ENCODE measurements at places on chromosomes 3 and 15.

DNA sequence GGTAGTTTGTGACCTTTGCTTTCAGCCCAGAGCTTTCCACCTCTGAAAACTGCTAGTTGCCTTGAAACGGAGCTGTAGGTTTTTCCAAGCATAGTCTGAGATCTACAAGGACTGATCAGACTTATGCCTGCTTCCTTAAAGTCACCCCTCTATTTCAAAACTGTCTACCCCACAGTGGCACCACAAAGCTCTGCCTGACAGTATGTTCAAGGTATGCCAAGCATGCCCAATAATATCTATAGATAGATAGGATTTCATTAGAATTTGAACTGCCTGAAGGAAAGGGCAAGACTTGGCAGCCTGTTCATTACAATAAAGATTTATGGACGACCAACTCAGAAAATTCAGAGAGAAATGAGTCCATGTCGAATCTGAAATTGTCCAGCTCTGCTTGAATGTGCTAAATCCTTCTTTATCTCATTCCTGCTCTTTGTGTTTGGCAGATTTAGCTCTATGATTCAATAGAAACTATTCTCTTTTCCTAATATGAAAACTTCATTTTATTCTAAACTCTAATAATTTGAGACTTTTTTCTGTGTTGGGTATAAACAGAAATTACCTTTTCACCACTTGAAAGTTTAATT is 227.6 kb upstream of the TBC1D5 start:
- DNase-seq = no peak

- DNase-seq = no peak
Observed at GRCh38 chr15:53918180-53919079, 59.8 kb upstream of the UNC13C start.

GRCh38 chr3:143716731-143717130 is 131.5 kb downstream of the SLC9A9 start:
- no peak for DNase-seq

DNA sequence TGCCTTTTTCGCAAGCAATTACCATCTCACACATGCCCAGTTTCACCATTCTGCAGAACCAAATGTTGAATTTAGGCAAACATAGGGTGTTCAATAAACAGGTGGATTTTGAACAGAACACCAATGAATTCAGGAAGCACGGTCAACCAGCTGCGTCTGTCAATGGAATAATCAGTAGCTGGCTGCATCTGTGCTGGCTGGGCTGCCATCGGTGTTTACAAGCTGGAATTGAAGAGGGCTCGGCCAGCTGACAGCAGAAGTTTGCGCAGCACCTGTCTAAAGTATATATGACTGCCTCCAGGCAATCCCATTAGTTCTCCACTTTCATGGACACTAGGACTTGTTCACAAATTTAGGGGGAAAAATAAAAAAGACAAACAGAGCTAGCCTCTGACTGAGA is 996.4 kb upstream of the CFAP20DC start:
- no peak for DNase-seq

DNA sequence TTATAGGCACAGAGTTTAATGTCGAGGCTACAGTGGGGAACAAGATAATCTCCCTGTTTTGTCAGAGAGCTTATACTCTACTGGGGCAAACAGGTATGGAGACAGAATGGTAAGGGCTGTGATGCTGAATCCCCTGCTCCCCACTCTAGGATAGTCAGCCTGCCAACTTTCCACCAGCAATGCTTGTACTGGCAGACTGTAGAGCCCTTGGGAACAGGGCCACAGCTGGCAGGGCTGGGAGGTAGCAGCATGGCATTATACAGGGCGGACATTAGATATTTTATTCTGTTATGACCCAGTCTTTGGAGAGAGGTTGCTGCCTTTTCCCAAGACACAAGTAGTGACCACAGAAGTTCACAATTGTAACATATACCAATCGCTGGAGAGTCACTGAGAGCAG is 91.2 kb downstream of the ARRDC4 start:
- DNase-seq = no peak

- no peak for DNase-seq
Observed at GRCh38 chr3:72316501-72317279, 531.6 kb downstream of the SHQ1 start.

DNA sequence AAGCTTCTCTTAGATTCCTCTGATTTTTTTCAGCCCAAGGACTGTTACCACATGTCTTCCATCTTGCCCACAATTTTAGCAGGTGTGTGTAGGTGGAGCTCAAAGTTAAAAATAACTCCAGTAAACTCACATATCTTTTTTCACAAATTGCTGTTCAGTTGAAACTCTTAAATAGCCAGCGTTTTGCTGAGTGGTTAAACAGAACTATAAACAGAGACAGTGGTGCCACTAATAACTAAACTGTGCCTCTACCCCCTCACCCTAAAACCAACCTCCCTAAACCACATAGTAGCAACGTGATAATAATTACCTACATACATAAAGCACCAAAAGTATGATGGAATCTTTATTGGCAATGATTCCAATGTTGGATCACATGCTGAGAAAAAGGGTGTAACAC is 525.1 kb downstream of the PDCD6IP start:
- DNase-seq = no peak

GRCh38 chr3:33581666-33582065 is 136.4 kb downstream of the CLASP2 start:
- DNase-seq = no peak

DNA sequence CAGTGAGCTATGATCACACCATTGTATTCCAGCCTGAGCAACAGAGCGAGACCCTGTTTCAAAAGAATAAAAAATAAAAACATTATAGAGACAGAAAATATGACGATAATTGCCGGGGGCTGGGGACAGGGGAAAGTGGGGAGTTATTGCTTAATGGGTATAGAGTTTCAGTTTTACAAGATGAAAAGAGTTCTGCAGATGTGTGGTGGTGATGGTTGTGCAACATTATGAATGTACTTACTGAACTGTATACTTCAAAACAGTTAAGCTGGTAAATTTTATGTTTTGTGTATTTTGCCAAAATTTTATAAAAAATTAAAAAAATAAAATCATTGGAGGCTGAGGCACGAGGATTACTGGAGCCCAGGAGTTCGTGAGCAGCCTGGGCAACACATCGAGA is 24.8 kb upstream of the ZNF774 start:
- DNase-seq = no peak

GRCh38 chr3:55476515-55476914 is 10.6 kb downstream of the WNT5A start:
- no peak for DNase-seq

DNA sequence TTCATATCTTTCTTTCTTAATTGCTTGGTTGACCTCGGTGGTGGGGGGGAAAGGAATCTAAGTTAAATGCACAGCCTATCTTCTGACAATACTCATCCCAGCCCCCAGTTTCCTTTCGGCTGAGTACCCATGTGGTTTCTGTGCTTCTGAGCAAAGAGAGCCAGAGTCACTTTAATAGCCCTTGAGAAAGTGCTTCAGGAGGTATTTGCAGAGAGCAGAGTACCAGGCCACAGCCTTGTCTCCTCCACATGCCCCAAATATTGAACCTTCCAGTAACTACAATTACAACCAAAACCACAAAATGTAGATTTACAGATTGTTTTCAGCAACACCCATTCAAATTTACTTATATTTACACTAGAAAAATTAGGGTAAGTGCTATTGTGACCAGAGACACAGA is 647.4 kb downstream of the NR2F2 start:
- DNase-seq = no peak

DNA sequence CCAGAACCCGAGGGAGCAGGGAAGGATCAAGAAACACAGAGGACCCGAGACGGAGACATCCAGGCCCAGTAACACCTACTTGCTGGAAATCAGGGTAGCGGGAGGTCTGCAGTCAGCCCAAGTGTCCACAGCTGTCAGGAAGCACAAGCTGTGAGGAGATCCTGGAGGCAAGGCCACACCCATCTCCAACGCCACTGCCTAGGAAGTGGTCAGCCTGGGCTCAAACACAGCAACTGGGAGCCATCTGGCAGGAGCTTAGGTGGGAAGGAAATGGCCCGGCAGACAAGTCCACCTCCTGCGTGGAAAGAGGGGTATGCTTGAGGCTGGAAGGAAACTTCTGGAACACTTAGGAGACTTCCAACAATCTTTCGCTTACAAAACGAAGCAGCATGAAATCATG is 407.1 kb downstream of the VPS13C start:
- no peak for DNase-seq

DNA sequence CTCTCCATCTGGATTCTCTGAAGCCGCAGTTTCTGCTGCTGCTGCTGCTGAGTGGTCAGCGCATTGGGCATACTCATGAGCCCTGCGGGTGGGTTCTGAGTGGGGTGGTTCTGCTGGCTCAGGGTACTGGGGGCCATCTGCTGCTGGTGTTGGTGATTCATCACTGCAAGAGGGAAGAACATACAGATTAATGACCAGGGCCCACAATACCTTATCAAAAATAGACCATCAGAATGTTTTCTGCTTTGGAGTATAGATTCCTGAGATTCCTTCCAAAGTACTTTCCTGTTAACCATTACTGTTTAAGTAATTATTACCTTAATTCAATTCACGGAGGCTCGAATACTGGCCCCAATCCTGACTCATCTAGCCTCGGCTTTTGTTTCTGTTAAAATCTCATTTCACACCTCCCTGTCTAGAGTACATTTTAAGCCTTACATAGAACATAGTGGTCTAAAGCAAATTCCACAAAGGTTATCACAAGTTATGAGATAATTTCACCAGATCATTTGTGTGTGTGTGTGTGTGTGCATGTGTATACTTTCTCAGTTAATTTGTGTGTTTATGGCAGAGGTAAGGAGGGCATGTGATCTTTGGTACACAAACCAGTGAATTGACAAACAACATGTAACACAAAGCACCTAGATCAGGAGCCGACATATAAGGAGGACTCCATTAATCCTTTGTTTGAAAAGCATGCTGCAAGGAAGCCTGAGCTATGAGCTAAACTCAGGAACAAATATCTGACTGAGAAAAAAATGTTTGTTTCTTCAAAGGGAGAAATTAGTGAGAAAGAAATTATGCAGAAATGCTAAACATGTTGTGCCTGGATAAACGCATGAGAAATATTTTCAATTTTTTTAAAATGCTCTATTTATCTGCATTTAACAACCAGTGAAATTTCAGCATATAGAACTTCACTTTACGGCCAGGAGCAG is 68.1 kb downstream of the TM4SF4 start:
- DNase-seq = no peak

- no peak for DNase-seq
Observed at GRCh38 chr15:98778263-98778959, 130.1 kb downstream of the IGF1R start.

- no peak for DNase-seq
Observed at GRCh38 chr3:179840985-179841384, 188.1 kb downstream of the USP13 start.

DNA sequence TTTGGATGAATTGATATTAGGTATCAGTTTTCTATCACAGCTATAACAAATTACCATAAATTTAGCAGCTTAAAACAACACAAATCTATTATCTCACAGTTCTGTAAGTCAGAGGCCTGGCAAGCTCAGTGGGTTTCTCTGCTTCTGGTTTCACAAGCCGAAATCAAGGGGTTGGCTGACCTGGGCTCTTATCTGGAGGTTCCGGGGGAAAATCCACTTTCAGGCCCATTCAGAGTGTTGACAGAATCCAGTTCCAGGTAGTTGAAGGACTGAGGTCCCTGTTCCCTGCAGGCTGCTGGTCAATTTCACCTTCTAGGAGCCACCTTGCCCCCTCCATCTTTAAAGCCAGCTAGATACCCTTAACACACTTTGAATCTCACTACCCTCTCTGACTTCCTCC is 11.1 kb upstream of the HHATL start:
- DNase-seq = no peak

- no peak for DNase-seq
Observed at GRCh38 chr15:87929841-87930240, 326.7 kb downstream of the NTRK3 start.

- DNase-seq = no peak
Observed at GRCh38 chr3:154829929-154830328, 250.2 kb upstream of the MME start.

DNA sequence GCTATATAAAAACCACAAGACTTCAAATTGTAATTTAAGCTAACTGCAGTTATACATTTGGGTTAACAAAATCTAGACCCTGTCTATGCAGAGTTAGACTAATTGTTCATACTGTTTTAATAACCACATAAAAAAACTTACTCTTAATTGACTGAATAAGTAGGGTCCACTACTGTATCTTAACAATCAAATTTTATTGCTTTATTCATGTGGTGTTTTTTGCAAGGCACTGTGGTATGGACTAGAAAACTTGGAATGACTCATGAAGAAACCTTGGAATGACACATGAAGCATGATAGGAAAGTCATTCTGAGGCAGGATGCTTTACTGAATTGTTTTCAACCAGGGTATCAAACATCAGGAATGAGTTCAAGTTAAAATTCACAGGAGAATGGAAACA is 2.3 kb downstream of the SERP1 start:
- no peak for DNase-seq

GRCh38 chr3:157130467-157131251 is 29.3 kb downstream of the CCNL1 start:
- peak; percentile 76 for DNase-seq

GRCh38 chr15:29596266-29596665 is 226.0 kb downstream of the TJP1 start:
- no peak for DNase-seq

DNA sequence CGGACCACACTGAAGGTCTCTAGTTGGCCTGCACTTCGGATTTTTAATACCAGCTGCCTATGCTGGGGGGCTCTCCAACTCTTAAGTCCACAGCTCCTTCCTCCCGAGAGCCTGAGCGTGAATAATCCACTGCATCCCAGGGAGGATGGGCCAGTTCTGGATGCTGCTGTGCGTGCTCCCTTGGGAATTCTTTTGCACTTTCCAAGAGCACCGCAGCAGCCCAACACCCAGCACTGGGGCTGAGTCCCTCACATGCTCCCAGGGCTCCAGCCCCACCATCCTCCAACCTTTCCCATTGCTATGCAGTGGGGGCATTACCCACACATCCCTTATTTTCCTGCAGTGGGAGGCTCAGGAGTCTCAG is 136.4 kb upstream of the IQSEC1 start:
- DNase-seq = no peak

DNA sequence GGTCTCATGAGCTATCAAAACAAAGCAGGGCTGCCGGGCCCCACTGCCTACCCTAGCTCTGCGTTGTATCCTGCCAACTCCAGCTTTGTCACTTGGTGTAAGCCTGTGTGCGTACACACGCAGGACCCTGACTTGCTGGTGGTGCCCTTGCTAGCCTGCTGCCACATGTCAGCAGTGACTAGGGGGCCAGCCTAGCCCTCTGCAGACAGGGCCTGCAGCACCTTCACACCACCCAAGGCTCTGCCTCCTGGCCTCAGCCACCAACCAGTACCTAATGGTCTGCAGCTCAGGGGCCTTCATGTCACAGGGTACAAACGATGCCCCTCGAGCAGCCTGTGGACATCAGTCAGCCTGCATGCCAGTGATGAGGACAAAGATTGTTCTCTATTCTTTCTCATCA is 30.1 kb upstream of the DUSP7 start:
- no peak for DNase-seq

All from hematopoietic multipotent progenitor cell (in vitro differentiated cells).